Activated naive CD4-positive, alpha-beta T cell (primary cell): ENCODE measurements at places on chromosomes 3 and 15.
A peak's percentile ranks its signal among the peaks of the same experiment; 100 is the strongest.

GRCh38 chr15:62519900-62520299 is 354.8 kb upstream of the C2CD4B start:
- no peak for DNase-seq

GRCh38 chr3:155639462-155640055 is 105.3 kb downstream of the PLCH1 start:
- DNase-seq: no peak

DNA sequence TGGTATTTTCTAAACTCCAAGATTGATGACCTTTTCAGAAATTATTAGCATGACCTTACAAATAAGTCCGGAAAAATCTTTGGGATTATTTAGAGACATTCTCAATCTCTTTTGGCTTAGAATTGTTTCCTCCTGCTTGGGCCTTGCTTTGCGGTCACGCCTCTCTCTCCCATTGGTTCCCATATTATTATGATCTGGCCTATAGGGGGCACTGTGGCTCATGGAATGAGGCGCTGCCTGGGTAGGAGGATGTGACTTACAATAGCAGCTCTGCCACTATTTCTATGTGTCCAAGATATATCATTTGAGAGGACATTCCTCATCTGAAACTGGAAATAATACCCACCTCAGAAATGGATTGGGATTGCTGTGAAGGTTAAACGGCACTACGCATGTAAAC is 464.9 kb downstream of the MFSD1 start:
- no peak for DNase-seq

DNA sequence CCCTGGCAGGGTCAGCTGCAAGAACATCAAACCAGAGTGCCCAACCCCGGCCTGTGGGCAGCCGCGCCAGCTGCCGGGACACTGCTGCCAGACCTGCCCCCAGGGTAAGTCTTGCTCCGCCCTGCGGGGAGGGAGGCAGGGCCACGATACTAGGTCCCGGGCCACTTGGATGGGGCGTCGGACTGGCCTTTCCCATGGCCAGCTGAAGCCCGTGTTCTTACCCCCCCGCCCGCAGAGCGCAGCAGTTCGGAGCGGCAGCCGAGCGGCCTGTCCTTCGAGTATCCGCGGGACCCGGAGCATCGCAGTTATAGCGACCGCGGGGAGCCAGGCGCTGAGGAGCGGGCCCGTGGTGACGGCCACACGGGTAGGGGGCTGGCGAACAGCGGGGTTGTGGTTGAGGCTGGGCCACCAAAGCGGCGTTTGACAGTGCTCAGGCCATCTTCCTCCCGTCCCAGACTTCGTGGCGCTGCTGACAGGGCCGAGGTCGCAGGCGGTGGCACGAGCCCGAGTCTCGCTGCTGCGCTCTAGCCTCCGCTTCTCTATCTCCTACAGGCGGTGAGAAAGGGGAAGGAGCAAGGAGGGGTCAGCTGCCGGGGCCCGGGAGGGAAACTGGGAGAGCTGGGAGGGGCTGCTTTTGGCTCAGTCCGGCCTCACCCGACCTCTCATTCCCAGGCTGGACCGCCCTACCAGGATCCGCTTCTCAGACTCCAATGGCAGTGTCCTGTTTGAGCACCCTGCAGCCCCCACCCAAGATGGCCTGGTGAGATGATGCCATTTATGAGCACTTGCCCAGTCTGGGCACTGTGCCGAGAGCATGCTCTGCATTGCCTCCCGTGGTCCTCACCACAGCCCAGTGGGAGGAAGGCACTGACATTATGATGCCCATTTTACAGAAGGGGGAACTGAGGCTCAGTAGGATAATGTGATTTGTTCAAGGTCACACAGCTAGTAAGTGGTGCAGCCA is 1.7 kb downstream of the CHRD start:
- no peak for DNase-seq

GRCh38 chr3:156135921-156136638 is 15.7 kb downstream of the KCNAB1 start:
- DNase-seq: no peak

- no peak for DNase-seq
These were observed 153.1 kb downstream of the PEAK1 start for GRCh38 chr15:77266708-77267386.

DNA sequence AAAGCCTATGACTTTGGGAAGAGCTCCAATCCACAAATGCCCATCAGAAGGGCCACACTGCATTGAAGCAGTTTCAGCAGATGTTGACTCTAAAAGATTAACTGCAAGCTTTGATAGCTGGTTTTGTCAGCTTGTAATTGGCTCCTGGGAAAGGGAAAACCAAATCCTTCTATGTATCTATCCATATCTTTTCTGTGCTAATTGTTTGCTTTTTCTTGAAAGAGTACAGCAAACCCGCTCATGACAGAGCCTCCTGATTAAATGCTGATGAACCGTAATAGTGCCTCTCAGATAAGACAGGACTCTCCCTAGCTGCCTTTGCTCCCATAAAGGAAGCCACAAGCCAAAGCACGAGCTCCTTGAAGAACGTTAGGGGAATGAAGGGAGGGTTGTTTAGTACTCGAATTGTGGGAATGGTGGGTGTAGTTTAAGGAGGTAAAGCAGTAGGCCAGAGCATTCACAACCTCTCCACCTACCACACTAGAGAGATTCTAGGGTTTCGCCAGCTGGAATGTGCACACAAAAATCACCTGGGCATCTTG is 33.6 kb upstream of the LRIG1 start:
- no peak for DNase-seq

DNA sequence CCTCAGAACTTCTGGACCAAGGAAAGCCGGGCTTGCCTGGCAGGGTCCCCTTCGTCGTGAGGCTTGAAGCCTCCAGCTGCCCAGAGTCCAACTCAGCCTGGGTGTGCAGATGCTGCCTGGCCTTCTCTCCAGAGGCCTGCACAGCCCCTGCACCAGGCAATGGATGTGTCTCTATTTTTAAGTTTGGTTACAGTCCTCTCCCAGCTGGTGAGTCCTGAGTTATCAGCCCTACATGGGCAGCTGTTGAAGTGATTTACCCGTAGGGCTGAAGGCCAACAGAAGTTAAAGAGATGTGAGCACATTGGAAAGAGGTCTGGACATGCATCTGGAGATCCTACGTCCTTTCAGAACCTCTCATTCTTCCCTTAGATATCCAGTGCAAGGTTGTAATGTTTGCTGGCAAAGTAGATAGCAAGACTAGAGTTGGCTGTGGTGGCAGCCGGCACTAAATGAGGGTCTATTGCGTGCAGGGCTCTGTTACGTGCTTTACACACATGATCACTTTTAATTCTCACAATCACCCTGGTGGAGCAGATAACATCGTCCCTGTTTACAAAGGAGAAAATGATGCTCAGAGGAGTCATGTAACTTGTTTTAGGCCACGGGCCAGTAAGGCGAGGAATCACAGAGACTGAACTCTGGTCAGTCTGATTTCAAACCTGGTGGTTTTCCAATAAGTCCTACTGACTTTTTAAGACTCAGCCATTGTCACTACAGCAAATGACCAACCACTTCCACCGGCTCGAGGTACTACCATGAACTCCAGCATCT is 9.9 kb downstream of the FYCO1 start:
- DNase-seq: no peak

DNA sequence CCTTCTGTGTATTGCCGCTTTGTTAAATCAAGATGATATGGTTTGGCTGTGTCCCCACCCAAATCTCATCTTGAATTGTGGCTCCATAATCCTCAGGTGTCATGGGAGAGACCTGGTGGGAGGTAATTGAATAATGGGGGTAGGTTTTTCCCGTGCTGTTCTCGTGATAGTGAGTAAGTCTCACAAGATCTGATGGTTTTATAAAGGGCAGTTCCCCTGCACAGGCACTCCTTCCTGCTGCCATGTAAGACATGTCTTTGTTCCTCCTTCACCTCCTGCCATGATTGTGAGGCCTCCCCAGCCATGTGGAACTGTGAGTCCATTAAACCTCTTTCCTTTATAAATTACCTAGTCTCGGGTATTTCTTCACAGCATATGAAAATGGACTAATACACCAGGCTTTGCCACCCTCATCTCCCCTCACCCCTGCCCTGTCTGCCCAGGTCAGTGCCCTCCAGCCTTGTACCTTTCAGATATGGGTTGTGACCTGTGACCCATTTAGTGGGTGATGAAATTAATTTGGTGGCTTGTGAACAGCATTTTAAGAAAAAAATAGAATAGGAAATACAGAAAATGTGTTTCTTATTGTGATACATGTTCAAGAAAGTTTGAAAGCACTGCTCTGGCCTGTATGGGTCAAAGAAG is 56.1 kb upstream of the MCF2L2 start:
- no peak for DNase-seq

- DNase-seq: no peak
These were observed 151.8 kb downstream of the SYNPR start for GRCh38 chr3:63429905-63430304.

DNA sequence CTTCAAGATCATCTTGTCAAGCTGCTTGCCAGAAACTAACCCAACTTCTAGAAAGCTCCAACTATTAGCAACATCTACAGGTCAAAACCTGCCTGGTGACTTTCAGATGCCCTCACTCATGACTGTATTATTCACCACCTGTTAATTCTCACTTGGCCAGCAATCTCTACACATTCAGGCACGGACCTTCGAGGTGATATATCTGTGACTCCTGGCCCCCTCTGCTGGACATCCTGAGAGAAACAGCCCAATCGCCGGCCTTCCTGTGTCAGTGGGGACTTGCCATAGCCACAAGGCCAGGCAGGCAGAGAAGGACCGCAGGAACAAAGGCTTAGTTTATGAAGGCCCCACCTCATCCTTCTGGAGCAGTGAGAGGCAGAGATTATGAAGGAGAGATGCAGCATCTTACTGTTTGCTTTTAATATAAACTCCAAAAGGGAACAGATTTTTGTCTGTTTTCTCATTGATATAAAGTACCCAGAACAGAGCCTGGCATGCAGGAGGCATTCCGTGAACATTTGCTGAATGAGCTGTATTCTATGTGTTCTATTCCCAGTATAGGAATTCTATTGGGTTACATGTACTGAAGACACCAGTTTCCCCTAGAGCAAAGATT is 24.4 kb upstream of the OCA2 start:
- no peak for DNase-seq

- DNase-seq: no peak
These were observed 466.4 kb upstream of the IL12A start for GRCh38 chr3:159522276-159522675.

GRCh38 chr15:69484837-69485236 is 32.2 kb downstream of the RPLP1 start:
- DNase-seq: no peak

GRCh38 chr3:38627956-38628355 is 21.5 kb downstream of the SCN5A start:
- DNase-seq: no peak

DNA sequence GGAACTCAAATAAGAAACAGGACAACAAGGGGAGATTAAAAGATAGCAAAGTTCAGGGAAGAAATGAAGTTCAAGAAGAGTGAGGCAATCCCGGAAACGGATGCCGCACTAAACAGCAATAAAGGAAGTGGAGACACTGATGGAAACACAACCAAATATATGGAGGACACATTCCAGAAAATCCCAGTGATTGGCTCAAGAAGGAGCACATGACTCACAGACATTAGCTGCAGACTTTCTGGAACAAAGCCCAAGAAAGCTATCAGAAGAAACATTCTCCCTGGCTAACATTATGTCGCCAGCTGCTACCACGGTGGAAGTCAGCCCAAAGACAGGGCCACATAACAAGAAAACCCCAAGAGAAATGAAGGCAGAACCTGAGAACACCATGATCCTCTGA is 18.1 kb upstream of the VGLL4 start:
- DNase-seq: no peak

DNA sequence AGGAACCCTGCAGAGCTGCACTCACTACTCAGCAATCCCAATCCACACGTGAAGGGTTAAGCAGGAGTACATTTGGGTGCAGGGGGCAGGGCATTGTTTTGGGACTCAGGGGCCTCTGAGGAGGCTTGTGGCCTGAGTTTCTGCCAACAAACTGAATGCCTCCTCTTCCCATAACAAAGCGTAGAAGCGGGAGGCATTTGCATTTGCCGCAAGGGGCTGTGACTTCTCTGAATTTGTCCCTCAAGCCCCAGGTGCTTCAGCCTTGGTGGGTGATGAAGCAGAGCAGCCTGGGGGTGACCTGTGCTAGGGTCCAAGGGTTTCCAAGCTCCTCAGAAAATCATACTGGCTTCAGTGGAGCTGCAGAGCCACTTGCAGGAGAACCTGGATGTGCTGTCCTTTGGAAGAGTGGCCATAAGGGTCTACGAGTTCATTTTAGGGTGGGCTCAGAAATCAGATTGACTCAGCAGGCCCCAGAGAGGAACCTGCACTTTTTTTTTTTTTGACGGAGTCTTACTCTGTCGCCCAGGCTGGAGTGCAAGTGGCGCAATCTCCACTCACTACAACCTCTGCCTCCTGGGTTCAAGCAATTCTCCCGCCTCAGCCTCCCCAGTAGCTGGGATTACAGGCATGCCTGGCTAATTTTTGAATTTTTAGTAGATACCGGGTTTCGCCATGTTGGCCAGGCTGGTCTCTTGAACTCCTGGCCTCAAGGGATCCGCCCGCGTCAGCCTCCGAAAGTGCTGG is 1.4 kb upstream of the RPSA start:
- DNase-seq: no peak

GRCh38 chr15:38671006-38671387 is 106.4 kb upstream of the RASGRP1 start:
- DNase-seq: no peak

DNA sequence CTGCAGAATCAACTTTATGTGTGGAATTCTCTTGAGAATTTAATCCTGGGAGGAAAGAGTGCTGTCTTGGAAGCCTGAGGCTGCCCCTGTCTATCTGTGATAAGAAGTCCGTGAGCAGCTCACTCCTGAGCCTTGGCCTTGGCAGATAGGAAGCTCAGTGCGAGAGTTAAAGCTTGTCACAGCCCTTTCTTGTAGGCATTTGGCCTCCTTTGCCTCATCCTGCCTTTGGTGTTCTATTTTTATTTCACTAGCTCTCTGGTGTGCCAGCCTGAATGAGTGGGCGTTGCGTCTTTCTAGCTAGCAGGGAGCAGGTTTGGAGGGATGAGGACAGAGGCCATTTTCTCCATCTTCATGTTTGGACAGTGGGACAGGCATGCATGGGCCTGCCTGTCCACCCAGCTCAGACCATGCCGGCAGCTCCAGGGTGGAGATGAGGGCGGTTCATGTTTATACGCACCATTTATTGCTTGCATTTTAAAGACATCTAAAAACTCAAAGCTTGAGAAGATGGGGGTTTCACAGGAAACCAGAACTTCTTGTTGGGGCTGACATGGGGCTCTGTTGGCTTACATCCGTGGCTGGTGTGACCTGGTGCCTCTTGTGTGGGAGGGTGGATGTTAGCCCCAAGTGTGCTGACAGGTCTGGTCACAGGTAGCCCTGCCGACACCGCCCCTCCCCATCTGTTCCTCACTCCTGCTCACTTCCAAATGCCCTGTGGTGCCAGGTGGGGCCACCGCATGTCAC is 29.8 kb downstream of the IRAK2 start:
- peak; percentile 38 for DNase-seq

DNA sequence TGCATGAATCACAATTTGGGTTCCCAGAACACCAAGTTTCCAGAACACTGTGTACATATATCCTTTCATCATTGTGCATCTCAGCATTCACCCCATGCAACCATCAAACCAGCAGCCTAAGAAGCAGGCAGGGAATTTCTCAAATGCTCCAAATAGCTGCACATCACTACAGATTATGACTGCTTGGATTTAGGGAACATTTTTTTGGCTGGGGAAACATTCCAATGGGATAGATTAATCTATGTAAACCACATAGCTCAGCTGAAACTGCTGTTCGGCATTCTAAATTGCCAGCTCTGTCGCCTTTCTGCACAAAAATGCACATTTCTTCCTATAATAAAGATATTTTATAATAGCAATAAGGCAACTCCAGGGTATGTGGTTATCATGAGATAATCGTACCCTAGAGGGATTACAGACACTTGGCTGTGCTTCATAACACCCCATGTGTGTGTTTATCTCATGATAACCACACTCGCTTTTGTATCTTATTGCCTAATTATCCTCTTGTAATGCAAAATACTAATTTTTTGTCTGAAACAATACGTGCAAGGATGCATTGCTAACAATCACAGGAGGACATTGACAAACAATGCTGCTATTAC is 483.7 kb upstream of the DPH6 start:
- DNase-seq: no peak
